ENCODE measurements at places on chromosomes 7 and 10.

- DNase-seq = no peak
Measured at GRCh38 chr10:13503745-13504463, 24.9 kb downstream of the BEND7 start.

- no peak for DNase-seq
Measured at GRCh38 chr10:104349623-104350126, 4.0 kb upstream of the CFAP58 start.

GRCh38 chr7:20839196-20839735, 52.6 kb upstream of the SP8 start:
- no peak for DNase-seq

DNA sequence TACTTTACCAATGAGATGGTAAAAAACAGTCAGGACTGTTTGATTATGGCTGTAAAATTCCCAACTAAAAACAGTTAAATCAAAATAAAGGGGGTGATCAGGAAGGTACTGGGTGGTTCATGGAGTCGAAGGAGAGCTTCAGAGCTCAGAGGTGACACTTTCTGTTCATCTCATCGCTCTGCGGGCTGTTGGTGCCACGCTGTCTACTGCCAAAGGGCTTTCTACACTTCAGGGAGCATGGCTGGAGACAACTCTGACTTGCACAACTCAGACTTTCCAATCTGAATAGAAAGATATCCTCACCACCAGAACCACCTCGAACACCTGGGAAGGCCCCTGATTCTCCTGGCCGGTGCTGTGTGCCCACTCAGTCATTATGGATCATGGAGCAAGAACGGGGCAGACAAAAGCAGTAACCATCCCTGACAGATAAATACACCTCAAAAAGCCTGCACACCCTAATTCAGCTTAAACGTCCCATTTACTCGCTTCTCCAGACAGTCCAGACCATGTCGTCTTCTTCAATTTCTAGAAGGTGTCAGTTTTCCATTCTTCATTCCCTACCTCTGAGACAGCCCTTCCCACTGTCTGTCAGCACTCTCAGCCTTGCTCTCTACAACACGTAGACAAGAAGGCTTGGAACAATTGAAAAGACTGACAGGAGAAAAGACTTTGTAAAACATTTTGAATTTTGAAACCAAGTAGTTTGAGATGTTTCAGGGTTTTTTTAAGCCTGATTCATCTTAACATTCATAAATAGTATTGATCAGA, 348.7 kb upstream of the NFE2L3 start:
- DNase-seq = no peak

GRCh38 chr10:77789861-77790260, 136.7 kb downstream of the DLG5 start:
- DNase-seq = no peak

- DNase-seq = no peak
Measured at GRCh38 chr7:137160236-137160635, 183.3 kb downstream of the PTN start.

Measured in activated CD4-positive, alpha-beta memory T cell treated with anti-CD3 and anti-CD28 coated beads, Interleukin-2, amount 10 ng/mL, durations not matched to agents 7 days and 5 days (primary cell).